Fibroblast of upper back skin (primary cell): ENCODE measurements at places on chromosomes 6 and 20.

GRCh38 chr6:164108869-164109769 lies 694.6 kb downstream of the QKI start:
- DNase-seq, result peak; percentile 37

DNA sequence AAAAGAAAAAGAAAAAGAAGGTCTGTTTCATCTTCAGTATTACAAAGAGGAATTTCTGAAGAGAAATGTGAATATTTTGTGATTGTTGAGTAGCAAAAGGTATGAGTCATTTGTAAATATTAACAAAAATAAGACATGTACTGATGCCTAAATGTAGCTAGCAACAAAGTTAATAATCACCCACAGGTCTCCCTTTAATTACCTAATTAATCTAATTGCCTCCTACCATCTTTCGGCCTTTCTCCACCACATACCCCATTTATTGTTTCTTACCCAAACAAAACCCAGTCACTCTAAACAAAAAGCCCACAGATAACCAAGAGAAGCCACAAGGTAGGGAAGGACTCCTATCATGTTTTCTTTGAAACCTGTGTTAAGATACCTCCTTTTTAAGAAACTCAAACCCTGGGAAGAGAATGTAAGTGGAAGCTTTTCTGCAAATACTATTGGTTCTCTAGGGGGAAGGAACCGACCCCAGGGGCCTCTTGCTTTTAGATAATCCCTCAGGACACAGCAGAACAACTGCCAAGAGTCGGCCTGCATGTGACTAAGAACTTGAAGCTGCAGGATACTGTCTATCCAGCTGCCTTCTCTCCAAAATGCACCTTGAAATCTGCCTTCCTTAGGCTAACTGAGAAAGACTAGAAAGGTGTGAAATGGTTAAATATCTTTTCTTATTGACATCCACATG lies 16.1 kb upstream of the STK38 start:
- DNase-seq, result peak; percentile 30

- DNase-seq, result no peak
These were observed 70.8 kb upstream of the AGPAT4 start for GRCh38 chr6:161344626-161345025.

GRCh38 chr6:45668705-45669104 lies 291.0 kb upstream of the SUPT3H start:
- DNase-seq, result no peak

GRCh38 chr6:7535498-7535897 lies 6.0 kb upstream of the DSP start:
- DNase-seq, result peak; percentile 78

- DNase-seq, result no peak
These were observed 62.5 kb downstream of the BCAS4 start for GRCh38 chr20:50857348-50857747.

- peak; percentile 31 for DNase-seq
These were observed 334.8 kb upstream of the SULF2 start for GRCh38 chr20:48120120-48120519.

DNA sequence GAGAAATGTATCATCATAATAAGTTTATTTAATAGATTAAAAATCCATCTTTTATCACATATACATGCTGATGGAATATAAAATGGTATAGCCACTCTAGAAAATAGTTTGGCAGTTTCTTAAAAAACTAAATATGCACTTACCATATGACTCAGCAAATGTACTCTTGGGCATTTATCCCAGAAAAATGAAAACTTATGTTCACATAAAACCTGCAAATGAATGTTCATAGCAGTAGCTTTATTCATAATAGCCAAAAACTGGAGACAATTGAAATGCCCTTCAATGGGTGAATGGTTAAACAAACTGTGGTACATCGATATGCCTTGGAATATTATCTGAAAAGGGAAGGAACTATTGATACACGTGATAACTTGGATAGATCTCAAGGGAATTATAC lies 6.4 kb upstream of the NCOA7 start:
- peak; percentile 85 for DNase-seq

DNA sequence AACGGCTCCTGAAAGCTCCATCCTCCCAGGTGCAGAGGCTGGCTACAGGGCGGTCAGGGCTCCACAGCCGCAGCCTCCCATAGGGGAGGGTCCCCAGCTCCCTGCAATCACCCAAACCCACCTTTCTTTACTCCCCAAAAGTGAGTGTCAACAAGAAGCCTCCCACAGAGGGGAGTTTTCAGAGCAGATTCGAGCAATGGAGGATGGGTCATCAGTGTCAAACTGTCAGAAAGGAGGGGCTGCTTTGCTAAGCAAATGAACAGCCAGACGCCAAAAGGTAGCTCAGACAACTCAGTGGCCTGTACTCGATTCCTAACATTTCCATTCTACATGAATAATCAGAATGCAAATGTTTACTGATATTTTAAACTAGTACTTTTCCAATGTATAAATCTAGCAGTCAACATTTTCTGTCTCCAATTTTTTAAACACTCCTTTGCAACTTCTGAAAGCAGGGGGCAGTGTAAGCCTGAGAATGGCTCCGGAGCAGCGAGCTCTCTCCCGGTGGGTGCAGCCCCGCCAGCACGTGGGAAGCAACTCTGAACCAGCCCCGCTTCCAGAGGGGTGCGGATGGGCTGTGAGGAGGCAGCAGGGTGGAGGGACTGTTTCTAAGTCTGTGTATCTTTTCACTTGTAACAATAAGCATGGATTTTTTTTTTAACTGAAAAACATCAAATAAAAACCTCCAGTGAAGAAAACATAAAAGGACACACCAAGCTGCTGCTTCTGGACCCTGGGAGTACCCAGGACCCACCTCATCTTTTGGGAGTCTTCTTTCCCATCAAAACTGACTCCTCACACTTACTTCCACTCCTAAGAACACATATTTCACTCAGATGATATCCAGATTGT lies 54.9 kb downstream of the TAF4 start:
- peak; percentile 55 for DNase-seq

DNA sequence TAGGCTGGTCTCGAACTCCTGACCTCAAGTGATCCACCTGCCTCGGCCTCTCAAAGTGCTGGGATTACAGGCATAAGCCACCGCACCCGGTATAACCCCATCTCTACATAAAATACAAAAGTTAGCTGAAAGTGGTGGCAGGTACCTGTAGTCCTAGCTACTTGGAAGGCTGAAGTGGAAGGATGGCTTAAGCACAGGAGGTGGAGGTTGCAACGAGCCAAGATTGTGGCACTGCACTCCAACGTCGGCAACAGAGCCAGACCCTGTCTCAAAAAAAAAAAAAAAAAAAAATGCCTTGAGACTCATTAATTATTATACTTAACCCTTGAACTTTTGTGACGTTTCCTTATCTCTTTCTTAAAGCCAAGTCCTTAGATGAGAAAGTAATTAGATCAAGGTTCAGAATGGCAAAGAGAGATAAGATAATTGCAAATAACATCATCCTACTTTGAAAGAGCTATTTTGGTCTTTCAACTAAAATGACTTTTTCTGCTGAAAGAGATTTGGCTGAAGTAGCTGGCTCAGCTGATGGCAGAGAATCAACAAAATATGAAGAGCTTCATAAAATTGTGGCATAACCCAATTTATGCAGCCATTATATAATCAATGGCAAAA lies 4.7 kb upstream of the SHLD1 start:
- no peak for DNase-seq

GRCh38 chr6:3297909-3298308 lies 39.2 kb downstream of the PSMG4 start:
- DNase-seq, result no peak

DNA sequence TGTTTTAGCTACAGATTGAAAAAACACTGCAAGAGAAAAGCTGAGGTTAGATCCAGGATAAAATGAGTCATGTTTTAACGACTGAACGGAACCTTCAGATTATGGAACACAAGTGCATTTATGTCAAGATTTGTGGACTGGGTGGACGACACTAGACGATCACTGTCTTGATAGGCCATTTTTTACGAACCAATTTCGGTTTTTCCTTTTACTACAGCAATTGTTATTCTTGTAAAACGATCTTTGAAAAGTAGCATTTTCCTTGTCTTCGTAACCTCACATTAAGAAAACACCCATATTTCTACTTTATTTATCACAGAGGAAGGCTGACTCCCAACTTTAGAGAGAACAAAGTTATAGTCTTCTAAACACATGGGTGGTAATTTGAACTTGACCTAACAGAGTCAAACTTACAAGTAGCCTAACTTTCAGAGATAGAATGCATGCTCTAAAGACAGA lies 294.2 kb upstream of the TCF21 start:
- no peak for DNase-seq

- peak; percentile 39 for DNase-seq
These were observed 86.7 kb downstream of the GMDS start for GRCh38 chr6:2158596-2159271.

DNA sequence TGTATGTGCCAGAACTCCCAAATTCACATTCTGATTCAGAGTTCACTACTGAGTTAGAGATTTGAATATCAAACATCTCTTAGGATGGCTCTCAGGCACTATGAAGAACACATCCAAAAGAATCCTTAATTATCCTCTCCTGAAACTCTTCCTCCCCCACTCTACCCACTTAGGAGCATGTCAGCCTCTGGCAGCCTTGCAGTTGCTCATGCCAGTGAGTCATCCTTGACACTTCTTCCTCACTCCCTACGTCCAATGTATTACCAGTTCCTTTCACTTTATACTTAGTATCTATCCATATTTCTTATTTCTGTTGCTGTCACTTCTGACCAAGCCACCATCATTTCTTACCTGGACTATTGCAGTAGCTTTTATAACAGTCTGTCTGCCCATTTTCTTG lies 192.0 kb upstream of the IMPG1 start:
- no peak for DNase-seq

DNA sequence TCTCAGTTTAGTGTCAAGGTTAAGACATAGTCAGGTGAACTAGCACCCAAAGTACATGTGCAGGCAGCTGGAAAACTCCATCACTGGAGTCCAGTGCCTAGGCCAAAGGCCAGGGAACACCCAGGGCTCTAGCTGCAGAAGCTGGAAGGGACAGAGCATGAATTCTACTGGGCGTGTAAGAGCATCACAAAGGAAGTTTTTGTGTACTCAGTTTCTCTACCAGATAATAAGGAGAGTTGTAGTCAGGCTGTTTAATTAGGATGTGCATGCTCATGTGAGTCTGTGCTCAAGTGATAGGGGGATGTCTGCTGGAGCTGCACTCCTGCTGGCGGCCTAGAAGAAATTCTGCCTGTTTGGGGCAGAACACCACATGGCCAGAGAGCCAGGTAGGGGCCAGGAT lies 8.1 kb downstream of the L3MBTL1 start:
- no peak for DNase-seq

GRCh38 chr6:74979065-74979766 lies 226.6 kb downstream of the COL12A1 start:
- no peak for DNase-seq
